ENCODE measurements at places on chromosomes 3 and 15.

- no peak for DNase-seq
Observed at GRCh38 chr15:37220949-37221670, 120.8 kb upstream of the MEIS2 start.

GRCh38 chr15:42144841-42145375 is 11.5 kb downstream of the PLA2G4F start:
- no peak for DNase-seq

GRCh38 chr3:175267561-175267960 is 408.4 kb downstream of the NAALADL2 start:
- no peak for DNase-seq

GRCh38 chr3:100516838-100517237 is 24.4 kb downstream of the TMEM45A start:
- DNase-seq: no peak

GRCh38 chr3:49530231-49530630 is 24.0 kb upstream of the BSN start:
- DNase-seq: no peak

DNA sequence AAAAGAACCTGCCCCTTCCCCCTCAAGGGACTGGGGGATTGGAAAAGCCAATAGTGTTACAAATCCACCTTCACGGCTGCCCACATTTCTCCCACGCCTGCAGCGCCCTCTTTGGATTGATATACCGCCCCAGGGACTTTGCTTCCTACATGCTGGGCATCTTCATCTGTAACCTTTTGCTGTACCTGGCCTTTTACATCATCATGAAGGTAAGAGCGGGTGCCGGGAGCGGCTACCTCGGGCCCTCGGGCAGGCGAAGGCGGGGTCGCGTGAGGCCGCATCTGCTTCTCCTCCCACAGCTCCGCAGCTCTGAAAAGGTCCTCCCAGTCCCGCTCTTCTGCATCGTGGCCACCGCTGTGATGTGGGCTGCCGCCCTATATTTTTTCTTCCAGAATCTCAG is 73.1 kb downstream of the USF3 start:
- no peak for DNase-seq

DNA sequence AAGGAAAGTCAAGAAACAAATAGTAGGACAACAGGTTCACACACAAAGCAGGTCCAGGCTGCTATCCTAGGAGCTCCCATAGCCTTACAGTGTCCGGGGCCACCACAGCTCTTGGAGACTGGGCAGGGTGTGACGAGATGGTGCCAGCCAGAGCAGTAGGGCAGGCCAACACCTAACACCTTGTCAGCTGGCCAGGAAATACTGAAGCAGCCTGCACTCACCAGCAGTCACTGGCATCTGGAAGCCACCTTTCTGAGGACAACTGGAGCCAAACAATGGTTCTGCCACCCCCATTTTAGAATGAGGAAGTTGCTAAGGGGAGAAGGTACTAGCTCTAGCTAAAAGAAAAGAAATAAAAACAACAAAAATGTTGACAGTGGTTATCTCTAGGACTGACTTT is 47.2 kb downstream of the CCDC12 start:
- DNase-seq: no peak

- DNase-seq: no peak
Observed at GRCh38 chr3:1272546-1273265, 179.9 kb downstream of the CNTN6 start.

DNA sequence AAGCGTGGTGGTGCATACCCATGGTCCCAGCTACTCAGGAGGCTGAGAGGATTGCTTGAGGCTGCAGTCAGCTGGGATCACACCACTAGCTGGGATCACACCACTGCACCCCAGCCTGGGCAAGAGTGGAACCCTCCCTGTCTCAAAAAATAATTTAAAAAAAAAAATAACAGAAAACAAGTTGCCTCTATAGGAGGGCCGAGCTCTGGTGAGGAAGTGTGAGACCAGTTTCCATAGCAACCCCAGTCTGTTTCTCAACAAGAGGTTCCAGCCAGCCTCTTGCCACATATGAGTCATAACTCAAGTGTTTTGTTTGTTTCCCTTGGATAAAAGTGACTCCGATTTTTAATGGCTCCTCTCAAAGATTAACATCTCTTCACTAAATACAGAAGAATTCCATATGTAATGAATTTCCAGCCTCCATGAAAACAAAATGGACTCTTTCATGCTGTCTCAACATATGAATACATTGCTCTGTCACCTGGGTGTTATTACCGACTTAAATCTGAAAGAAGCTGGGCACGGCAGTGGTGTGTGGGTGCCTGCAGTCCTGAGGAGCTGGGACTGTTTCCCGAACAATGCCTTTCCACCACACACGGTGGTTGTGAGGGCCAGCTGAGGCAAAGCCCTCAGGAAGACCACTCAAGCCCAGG is 19.7 kb downstream of the TMEM43 start:
- no peak for DNase-seq

- no peak for DNase-seq
Observed at GRCh38 chr3:87088430-87088992, 97.6 kb upstream of the VGLL3 start.

- no peak for DNase-seq
Observed at GRCh38 chr3:185709251-185709955, 115.4 kb downstream of the IGF2BP2 start.

DNA sequence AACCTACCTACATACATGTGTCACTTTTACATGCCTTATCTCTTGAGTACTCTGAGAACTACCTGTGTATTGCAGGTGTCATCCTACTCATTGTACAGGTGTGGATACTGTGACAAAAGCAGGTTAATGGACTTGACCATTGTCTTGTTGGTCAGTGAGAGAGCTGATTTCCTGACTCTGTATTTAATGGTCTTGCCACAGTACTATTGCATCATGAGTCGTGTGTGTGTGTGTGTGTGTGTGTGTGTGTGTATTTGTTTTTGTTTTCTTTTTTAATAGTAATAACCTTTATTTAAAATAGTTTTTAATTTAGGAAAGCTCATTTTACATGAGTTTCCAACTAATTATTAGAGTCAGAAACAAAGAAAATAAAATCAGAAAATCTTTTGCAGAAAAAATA is 7.7 kb downstream of the SELENOT start:
- DNase-seq: no peak

- DNase-seq: no peak
Observed at GRCh38 chr15:25678500-25678855, 184.6 kb downstream of the ATP10A start.

GRCh38 chr3:162052636-162053035 is 556.0 kb downstream of the OTOL1 start:
- DNase-seq: no peak

- DNase-seq: no peak
Observed at GRCh38 chr3:99269606-99270351, 368.3 kb upstream of the DCBLD2 start.

GRCh38 chr15:75206803-75207617 is 5.3 kb downstream of the C15orf39 start:
- DNase-seq: no peak

DNA sequence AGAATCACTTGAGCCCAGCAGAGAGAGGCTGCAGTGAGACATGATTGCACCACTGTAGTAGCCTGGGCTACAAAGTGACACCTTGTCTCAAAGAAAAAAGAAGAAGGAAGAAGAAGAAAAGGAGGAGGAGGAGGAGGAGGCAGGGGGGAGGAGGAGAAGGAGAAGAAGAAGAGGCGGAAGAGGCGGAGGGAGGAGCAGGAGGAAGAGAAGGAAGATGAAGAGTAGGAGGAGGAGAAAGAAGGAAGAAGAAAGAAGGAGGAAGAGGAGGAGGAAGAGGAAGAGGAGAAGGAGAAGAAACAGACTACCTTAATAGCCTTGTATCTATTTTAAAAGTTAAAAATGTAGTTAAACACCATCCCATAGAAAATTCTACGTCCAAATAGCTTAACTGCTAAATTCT is 19.1 kb upstream of the ARF4 start:
- DNase-seq: no peak

- DNase-seq: no peak
Observed at GRCh38 chr15:56910801-56911200, 7.6 kb upstream of the TCF12 start.

GRCh38 chr3:139534455-139534812 is 5.1 kb downstream of the RBP1 start:
- DNase-seq: no peak

- DNase-seq: no peak
Observed at GRCh38 chr3:24709956-24710355, 215.3 kb upstream of the THRB start.

- no peak for DNase-seq
Observed at GRCh38 chr15:72591361-72591760, 63.1 kb upstream of the GOLGA6B start.

DNA sequence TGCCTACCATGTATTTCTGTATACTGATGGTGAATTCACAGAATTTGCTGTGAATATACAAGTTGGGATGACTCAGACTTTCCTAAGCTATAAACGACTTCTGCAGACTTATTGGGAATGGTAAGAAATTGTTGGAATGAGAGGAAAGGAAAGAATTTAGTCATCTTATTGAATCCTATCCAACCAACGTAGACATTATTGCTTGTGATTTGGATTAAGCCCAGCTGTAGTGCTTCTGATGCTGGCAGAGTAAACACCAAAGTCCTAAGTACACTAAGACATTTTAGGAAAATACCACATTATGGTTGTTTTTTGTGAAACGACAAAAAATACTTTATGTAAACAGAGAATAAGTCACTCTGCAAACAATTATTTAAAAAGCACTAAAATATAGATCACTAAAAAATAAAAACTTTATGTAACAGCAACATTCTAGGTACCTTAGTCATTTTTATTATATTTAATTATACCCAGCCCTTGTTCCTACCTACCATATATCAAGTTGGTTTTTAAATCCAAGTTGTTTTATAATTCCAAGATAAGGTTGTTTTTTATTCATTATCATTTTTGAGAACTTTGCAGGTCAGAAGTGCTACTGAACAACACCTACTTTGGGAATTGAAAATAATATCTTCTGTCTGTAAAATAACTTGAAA is 99.2 kb upstream of the MLF1 start:
- DNase-seq: no peak

DNA sequence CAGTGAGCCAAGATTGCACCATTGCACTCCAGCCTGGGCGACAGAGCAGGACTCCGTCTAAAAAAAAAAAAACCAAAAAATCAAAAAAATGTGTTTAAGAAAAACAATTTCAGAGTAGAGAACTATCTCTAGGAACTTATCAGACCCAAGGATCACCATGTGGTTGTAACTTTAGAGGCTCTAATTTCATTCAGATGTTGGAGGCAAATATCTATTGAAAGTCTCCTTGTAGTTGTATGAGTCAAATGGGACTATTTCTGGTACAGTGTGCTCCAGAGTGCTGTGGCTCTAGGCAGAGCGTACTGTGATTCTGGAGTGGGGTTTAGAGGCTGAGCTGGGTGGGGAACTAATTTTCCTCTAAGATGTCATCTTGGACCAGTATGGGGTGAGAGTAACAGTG is 398.7 kb downstream of the SHQ1 start:
- DNase-seq: no peak

GRCh38 chr3:13040361-13041074 is 32.7 kb downstream of the IQSEC1 start:
- DNase-seq: no peak

DNA sequence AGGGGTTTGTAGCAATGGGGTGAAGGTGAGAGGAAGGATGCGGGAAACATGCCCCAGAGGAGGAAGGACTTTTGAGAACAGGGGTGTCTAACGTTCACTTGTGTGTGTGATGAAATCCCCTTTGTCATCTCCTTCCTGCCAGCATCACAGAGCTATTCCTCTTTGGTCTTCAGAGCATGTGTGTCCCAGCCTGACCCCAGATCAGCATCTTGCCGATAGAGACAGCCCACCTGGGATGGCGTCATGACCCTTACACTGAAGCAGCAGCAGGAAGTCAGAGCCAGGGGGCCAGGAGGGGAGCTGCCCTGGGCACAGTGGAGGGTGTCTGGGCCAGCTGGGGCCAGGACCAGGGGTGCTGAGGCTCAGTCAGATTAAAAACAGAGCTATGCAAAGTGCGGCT is 29.9 kb upstream of the GRIP2 start:
- no peak for DNase-seq

DNA sequence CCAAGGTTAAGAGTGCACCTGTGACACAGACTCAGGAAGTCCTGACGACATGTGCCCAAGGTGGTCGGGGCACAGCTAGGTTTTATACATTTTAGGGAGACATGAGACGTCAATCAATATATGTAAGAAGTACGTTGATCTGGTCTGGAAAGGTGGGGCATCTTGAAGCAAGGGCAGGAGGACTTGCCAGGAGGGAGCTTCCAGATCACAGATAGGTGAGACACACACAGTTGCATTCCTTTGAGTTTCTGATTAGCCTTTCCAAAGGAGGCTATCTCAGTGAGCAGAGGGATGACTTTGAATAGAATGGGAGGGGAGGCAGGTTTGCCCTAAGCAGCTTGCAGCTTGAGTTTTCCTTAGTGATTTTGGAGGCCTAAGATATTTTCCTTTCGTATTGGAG is 257.4 kb downstream of the CGGBP1 start:
- DNase-seq: no peak

GRCh38 chr3:76668653-76669052 is 371.2 kb upstream of the ROBO2 start:
- DNase-seq: no peak

DNA sequence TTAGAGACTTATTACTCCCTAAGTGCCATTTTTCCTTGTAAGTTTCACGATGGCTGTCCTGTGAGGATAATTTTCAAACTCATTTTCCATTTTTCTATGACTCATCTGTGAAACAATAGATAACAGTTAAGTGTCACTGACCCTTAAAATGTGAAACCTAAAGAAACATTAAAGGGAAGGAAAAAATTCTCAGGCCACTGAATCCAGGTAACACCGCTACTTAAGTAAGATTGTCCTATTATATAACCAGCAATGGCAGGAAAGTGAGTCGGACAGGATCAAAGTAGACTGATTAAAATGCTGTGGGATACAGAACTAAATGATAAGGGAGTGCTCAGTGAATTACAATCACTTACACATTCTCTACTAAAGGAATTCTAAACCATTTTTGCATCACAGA is 12.4 kb downstream of the PLD1 start:
- DNase-seq: no peak

DNA sequence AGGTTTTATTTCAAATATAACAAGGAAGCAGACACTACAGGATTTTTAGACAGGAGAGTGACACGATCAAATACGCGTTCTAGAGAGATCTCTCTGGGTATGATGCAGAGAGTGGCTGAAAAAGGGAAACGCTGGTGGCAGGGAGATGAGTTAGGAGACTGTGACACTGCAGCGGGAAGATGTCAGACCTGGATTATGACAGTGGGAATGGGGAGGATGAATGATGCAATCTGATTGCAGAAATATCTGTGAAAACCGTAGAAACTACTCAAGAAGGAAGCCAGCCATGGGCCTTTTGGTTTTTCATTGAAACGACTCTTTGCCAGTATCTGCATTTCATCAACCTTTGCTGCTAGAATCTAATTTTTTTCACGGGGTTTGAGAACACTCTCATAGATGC is 157.9 kb downstream of the FAM43A start:
- DNase-seq: no peak

DNA sequence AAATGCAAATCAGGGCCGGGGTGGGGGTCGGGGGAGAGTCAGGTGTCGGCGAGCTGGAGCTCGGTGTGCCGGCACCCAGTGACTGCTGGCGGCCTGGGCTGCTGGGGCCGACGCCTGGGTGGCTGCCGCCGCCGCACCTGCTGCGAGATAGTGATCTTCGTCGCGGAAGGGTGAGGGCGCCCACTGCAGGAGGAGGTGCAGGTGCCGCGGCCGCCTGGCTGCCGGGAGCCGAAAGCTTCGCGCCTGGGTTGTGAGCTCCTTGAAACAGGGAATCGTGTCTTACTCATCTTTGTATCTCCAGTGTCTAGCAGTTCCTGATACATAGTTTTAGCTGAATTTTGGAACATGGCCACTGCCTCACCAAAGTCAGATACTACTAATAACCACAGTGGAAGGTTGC is 64.0 kb upstream of the CPOX start:
- DNase-seq: no peak

Measured in cortex of kidney (tissue), 1 donor.